Natural killer cell (primary cell): ENCODE measurements at places on chromosomes 2 and 18.
A peak's percentile ranks its signal among the peaks of the same experiment; 100 is the strongest.

DNA sequence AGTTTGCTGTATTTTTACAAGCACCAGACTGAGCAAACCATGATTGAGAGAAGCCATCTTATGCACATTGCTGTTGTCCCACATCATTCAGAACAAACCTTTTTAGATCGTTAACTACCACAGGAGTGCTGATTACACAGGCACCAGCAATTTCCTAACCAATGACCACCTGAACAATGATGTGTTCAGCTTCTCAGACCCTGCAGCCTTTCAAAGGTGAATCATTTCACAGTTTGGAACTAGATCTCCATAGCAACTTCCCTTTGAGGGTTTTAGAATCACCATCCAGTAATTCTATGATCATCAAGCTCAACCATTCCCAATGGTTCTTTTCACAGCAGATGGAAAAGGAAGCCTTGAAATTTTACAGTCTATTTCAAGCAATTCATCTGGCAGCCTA is 71.4 kb downstream of the OLA1 start:
- DNase-seq = no peak

- no peak for DNase-seq
Observed at GRCh38 chr2:208086029-208086428, 38.3 kb downstream of the CRYGD start.

DNA sequence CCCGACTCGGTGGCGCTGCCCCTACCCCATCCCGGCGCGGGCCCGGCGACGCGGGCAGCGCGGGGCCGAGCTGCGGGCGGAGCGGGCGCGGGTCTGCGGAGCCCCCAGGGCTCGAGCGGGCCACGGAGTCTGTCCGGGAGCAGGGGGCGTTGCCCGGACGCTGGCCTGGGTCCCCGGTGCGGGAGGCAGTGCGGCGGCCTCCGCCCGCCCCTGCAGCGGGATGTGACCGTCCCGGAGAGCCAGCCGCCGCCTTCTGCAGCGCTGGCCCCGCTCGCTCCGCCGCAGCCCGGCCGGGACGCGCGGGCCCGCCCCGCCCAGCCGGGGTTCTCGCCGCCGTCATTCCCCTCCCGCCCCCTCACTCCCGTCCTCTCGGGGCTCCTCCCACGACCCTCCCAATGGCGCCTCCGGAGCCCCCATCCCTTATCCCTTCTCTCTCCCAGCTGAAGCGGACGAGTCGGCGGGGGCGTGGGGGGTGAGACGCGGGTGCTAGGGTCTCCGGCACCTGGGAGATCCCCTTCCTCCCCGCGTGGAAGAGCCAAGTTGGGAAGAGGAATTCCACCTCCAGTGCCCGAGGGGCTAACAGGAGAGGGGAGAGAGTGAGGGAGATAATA is at the start of gene FNDC4:
TSS of gene FNDC4 (minus strand) at position 257 of the 611 bp plus-strand sequence. CDS start 521 bp downstream, outside the sequence.
- peak; percentile 51 for DNase-seq

GRCh38 chr2:234189230-234189629 is 138.7 kb downstream of the SPP2 start:
- no peak for DNase-seq

DNA sequence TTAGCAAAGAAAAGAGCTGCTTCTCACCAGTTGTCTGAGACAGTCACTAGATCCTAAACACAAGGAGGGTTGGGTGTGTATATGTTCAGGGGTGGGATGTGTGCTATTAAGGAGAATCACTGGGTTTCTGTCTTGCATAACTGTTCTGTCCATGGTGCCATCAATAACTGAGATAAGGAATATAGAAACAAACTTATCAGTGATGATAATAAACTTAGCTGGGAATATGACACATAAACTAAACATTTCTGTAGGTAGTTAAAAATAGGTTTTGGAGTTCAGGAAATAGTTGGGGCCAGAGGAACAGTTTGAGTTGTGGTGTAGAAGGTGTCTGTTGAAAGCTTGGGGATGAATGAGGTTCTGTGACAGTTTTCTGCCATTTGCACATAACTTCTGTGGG is 17.4 kb downstream of the NAPG start:
- DNase-seq = no peak

GRCh38 chr18:3261373-3262233 is at the start of gene MYL12B:
Gene MYL12B, plus strand, starts transcription at chr18:3262133. Its CDS starts 10,766 bp downstream, at chr18:3272899.
- peak; percentile 91 for DNase-seq

- DNase-seq = no peak
Observed at GRCh38 chr2:99158599-99158998, 3.8 kb downstream of the LIPT1 start.

DNA sequence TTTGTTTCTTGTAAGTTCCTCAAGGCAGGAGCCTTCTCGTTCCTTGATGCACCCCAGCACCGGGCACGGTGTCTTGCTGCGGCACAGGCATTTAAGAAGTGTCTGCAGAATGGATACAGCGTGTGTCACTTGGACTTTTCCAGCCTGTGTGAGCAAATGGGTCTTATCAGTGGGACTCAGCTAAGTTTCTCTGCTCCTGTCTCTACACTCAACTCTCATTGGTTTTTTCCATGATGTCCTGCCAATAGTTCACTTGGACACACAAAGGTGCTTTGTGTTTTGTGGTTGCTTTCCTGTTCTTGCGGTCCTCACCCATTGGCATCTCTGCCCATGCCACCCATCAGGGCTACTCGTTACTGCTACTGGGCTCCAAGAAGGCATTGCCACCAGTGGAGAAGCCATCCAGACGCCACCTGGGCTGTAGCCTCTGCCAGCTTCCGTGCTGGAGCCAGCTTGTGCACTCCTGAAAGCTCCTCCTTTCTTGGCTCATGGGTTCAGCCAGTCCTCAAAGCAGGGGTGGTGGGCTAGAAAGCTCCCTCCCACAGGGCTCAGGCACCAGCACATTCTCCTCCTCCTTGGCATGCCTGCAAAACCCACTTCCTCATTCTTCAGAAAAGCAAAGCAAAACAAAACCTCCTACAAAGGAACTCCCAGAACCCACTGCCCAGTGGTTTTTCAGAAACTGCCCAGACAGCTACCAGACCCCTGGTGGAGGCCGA is 41.4 kb downstream of the IL1R2 start:
- DNase-seq = no peak

DNA sequence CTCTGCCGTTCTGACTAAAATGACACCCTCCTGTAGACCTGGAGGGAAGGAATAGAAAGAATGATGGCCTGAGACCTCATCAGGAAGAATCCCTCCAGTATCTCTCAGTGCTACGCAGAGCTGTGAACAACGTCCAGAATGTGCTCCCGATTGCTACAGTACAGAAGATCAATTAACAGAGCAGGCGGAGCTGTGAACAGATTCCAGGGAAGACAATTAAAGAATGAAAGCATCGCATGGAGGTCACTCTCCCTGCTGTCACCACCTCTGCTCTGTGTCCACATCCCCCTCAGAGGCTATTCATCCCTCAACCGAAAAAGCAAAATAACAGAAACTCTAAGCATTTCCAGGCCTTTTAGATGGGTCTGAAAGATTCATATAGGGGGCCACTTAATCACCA is 481.0 kb downstream of the EIPR1 start:
- DNase-seq = no peak

- DNase-seq = no peak
Observed at GRCh38 chr2:43634604-43635306, 2.3 kb upstream of the PLEKHH2 start.

DNA sequence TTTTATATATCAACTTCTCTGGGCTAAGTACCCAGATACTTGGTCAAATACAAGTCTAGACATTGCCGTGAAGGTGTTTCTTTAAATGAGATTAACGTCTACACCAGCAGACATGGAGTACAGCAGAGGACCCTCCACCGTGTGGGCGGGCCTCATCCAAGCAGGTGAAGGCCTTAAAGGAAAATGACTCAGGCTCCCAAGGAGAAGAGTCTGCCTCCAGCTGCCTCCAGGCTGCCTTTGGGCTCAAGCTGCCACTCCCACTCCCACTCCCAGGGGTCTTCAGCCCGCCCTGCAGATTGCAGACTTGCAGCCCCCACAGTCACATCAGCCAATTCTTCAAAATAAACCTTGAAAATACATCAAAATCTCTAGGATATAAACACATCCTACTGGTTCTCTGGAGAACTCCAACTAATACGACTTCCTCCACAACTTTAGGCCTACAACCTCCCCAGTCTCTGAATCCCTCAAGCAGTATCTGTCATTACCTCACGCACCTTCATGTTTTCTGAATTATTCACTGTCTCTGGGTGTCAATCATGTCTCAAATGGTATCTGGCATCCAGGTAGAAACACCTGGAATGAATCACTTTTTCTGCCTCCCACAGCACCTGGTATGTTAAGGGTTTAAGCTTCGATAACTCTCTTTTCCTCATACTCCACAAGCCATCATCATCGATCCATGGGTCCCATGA is 6.9 kb downstream of the ITGB1BP1 start:
- no peak for DNase-seq

- DNase-seq = no peak
Observed at GRCh38 chr2:99354070-99354469, 16.9 kb downstream of the EIF5B start.

DNA sequence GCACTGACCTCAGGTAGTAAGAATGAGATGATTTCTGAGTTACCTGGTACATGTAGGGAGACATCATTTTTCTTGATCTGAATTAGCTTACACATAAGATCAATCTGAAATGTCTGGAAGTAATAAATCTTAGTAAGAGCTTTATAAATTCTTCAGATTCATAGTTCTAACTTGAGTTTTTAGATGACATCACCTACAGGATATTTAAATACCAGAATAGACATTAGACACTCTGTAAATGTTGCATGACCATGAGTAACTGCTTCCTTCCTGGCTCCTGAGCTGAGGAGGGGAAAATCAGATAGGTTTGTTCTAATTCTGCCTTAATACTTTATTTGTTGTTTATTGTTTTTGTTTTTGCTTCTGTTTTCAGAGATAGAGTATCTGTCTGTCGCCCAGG is 181.8 kb downstream of the PHLPP1 start:
- DNase-seq = no peak

DNA sequence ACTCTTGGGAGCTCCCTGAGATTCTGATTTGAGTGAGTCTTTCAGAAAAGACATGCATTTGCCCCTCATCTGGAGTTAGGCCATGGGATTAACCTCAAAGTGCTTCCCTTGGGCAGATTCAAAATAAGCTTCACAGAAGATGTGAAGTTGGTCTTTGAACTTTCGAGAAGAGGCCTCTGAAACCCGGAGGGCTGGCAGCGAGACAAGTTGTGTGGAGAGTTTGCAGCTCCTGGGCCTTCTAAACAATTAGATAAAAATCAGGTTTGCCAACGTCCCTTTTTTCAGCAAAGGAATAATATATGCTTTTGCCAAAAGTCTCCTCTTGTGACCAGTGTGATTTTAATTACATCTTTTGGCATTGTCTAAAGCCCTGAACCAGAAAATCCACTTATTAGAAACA is 489.7 kb downstream of the SOX11 start:
- no peak for DNase-seq

GRCh38 chr18:67517444-67517765 is 885 bp upstream of the DSEL start:
- DNase-seq = peak; percentile 39

DNA sequence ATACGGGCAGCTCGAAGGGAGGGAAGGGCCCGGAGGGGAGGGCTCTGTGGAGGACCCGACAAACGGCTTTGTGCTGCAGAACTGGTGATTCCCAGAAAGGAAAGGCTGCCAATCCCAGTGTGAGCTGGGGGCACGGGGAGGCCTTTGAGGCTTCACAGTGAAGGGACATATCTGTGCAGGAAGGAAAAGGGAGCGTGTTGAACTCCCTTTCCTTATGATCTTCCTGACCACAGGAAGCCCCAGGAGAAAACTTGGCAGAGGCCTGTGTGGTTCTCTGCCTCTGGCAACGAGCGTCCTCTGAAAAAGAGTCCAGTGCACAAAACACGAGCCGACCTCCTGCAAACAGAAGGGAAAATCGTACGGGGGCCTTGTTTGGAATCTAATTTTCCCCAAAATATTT is 683.5 kb upstream of the SALL3 start:
- DNase-seq = no peak

DNA sequence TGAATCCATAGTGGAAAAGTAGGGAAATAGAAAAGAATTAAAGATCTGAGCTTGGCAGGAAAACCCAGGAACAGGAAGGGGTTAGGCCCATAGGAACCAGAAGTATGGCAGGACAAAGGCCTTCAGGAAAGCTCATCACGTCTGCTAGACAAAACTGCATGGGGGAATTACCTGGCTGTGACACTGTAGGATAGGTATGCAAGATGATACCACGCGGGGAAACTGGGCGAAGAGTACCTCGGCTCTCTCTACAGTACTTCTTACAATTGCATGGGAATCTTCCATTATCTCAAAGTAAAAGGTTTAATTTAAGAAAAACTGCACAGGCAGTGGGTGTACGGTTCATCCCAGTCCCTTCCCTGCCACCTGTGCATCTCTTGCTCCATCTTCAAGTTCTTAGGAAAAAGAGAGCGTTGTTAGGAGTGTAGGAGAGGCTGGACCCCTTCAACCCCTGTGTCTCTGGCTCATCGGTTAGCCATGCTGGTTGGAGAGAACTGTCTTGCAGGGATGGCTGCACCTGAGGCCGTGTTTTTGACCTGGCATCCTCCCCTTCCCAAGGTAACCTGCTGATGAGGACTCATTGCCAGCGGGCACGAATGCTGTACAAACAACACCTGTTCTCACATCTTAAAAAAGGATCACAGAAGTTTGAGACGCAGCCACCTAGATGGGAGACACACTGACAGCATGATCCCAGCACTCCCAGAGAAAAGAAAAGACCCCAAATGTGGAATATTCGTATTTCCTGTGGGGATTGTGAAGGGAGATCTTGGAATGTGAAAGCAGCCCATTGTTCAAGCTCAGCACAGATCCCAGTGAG is 120.5 kb upstream of the COPS8 start:
- DNase-seq = no peak

DNA sequence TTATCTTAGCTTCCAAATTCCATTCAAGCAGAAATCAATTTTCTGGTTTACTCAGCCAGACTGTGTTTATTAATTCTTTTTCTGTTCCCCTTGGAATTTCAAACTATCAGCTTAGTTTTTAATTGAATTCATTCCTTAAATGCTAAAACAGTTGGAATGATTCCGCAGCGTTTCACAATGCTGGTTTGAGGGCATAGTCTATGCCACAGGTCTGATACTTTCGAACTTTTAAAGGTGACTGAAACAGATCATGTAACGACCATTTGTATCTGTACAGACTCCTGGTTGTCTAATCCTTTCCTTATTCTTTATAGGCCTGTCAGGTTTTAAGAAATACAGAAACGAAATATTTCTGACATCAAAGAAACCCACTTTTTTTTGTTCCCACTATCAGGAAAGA is 45.4 kb downstream of the STPG4 start:
- no peak for DNase-seq
